ENCODE measurements at places on chromosomes 11 and 22. TPM values are rescaled to one million over a fixed set of nuclear protein-coding genes. Genes with fewer than 3 reads are reported as not detected.

ELF5 gene
- total RNA-seq = not detected

CHRNA10 gene
- total RNA-seq = 0.27 TPM

CSF2RB gene
- total RNA-seq = not detected

DBX1 gene
- not detected for total RNA-seq

ABCG4 gene
- not detected for total RNA-seq

GDPD4 gene
- not detected for total RNA-seq

KRTAP5-9 gene
- not detected for total RNA-seq

PHF21B gene
- 0.57 TPM for total RNA-seq

MRGPRF gene
- not detected for total RNA-seq

PLAAT4 gene
- total RNA-seq = 18.3 TPM

PDGFD gene
- total RNA-seq = not detected

MCAT gene
- 30.6 TPM for total RNA-seq

ADORA2A gene
- total RNA-seq = 2.7 TPM

PDE3B gene
- total RNA-seq = 2.3 TPM

HORMAD2 gene
- not detected for total RNA-seq

MICAL3 gene
- total RNA-seq = 26.2 TPM

KCNK4 gene
- total RNA-seq = 0.23 TPM

CHRM4 gene
- not detected for total RNA-seq

MYOD1 gene
- total RNA-seq = not detected

PKNOX2 gene
- 1.4 TPM for total RNA-seq

OR5A2 gene
- not detected for total RNA-seq
